ENCODE measurements at places on chromosomes 12 and 14.

DNA sequence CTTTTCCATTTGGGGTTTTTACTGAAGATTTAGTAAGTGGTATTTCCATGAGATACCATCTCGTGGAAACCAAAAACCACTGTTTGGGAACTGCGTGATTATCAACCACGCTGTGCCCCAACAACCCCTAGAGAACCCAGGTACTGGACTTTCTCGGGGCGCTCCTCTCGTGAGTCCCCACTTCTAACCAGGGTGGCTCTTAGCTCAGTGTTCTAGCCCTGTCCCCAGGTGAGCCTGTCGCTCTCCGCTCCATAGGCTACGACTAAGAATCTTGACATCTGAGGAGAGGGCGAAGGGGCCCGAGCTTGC is 686 bp downstream of the MCRS1 start:
- peak overlapping the region; percentile 99 for H3K4me3 ChIP-seq
- H3K4me1 ChIP-seq = peaks cover 42% of the 10 kb centered on the region
- peak overlapping the region; percentile 99 for H3K27ac ChIP-seq
- no peak for DNase-seq

GRCh38 chr14:58844544-58844943 is 206.8 kb downstream of the DACT1 start:
- H3K36me3 ChIP-seq = no peaks in the 10 kb centered on the region
- DNase-seq = no peak
- no peaks in the 10 kb centered on the region for H3K27me3 ChIP-seq
- no peak overlapping the region for H3K4me3 ChIP-seq
- H3K27ac ChIP-seq = no peak overlapping the region
- no peaks in the 10 kb centered on the region for H3K4me1 ChIP-seq

DNA sequence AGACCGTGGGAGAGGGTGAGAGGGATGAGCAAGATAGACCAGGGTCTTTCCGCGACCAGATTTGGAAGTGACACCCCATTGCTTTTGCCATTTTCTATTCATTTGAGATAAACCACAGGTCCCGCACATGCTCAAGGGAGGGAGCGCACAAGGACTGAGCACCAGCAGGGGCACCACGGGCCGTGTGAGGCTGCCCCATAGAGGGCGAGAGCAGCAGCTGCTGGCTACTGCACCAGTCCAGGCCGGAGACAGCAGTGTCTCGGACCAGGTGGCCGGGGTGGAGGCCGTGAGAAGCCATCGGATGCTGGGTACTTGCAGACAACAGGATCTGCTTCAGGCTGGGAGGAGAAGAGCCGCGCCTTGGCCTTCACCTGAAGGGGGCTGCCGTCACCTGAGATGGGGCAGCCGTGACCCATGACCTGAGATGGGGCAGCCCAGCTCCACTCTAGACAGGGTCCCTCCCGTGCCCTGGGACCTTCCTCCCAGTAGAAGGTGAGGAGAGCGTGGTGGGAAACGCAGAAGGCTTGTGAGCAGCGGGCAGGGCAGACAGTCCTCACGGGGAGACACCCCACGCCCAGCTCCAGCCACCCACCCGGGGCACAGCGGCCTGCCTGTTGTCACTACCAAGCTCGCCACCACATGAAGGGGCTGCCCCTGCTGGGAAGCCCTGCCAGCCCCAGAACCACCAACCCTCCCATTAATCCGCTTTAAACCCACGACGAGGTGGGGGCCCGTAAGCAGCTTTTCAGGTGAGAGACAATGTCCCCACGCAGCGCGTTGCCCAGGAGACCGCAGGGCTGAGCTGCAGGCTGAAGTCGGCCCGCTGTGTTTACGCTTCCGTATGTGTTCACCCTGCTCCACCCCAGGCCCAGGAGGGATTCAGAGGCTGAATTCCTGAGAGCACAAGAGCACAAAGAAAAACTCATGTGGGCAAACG is 61.7 kb upstream of the FBRSL1 start:
- H3K4me3 ChIP-seq = no peak overlapping the region
- H3K36me3 ChIP-seq = no peaks in the 10 kb centered on the region
- no peaks in the 10 kb centered on the region for H3K27me3 ChIP-seq
- peaks cover 5% of the 10 kb centered on the region for H3K4me1 ChIP-seq
- no peak overlapping the region for H3K27ac ChIP-seq
- no peak for DNase-seq

DNA sequence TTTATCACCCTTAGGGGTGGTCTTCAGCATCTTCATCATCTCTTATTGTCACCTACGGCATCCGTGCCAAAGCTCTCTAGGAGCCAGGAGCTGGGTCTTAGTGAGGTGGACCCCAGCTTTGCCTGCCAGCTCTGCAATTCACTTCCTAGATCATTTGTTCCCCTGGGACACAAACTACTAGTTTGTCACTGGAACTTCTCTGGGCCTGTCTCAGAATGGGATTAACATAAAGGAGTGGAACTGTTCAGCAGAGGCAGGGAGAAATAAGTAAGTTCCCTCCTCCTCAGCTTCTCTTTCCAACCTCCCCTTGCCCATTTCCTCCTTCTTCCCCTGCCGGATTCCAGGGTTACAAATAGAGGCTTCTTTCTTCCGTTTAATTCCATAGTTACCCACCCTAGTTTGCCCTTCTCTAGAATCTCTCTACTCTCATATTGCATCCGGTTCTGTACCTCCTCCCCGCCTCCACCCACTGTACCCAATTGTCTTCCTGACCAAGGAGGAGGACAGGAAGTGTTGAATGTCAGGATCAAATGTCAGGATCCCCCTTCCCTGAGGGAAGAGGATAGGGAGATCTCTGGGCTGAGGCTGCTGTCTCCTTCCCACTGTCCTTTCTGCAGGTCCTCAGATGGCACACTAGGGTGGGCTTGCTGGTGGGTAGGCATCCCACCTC is 25.0 kb downstream of the LARP4 start:
- peaks cover 7% of the 10 kb centered on the region for H3K4me1 ChIP-seq
- H3K36me3 ChIP-seq = peaks cover 29% of the 10 kb centered on the region
- H3K27me3 ChIP-seq = no peaks in the 10 kb centered on the region
- no peak for DNase-seq
- no peak overlapping the region for H3K4me3 ChIP-seq
- no peak overlapping the region for H3K27ac ChIP-seq

DNA sequence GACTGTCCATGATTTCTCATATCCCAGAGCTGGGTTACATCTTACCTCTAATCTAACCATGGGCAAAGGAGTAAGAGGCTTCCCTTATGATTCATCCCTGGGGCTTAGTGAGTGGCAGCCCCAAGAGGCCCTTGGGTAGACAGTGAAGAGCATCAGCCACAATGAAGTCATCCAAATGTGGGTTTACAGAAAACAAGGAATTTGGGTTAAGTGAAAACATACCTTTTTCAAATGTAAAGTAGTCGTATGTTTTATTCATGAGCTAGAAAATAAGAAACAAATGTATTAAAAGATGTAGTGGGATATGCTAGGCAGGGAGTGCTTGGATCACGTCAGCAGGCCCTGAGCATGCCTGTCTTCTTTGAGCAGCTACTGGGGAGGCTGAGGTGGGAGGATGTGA is 54.0 kb upstream of the ELK3 start:
- no peak for DNase-seq
- H3K27me3 ChIP-seq = no peaks in the 10 kb centered on the region
- no peak overlapping the region for H3K4me3 ChIP-seq
- H3K27ac ChIP-seq = no peak overlapping the region
- peaks cover 33% of the 10 kb centered on the region for H3K4me1 ChIP-seq

DNA sequence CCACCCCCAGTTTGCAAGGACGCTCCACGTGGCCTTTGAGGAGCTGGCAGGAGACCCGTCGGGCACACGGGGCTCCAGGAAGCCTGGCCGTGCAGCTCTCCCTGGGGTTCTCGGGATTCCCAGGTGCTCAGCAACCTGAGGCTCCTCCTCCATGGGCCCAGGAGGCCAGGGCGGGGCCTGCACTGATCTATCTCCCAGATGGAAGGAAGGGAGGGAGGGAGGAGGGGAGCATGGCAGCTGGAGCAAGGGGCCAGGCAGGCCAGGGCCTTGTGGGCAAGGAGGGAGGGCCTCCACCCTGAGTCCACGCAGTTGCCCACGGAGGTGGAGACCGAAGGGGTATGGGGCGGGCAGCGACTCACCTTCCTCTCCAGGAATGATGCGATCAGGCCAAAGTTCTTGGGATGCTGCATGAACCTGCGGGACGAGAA is 127.3 kb downstream of the RFLNA start:
- no peak overlapping the region for H3K4me3 ChIP-seq
- DNase-seq = no peak
- H3K27ac ChIP-seq = no peak overlapping the region
- H3K27me3 ChIP-seq = no peaks in the 10 kb centered on the region

DNA sequence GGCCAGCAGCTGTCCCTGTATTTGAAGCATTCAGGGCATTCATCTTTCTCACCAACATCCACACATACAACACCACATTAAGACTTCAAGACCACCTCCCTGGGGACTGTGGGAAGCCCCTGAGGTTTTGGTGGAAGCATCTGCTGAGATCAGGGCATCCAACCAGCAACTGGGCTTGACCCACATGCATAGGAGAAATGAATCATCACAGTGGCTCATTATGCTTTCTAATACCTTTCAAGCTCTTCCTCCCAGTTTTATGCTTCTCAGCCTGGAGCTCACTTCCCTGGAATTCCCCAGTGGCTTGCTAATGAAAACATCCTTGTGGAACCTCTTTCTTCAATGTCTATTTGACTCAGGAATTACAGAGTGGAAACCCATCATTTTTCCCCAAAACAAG is 21.4 kb upstream of the CMKLR1 start:
- no peaks in the 10 kb centered on the region for H3K4me1 ChIP-seq
- no peaks in the 10 kb centered on the region for H3K36me3 ChIP-seq
- no peak overlapping the region for H3K4me3 ChIP-seq
- H3K27me3 ChIP-seq = no peaks in the 10 kb centered on the region
- no peak overlapping the region for H3K27ac ChIP-seq
- no peak for DNase-seq

DNA sequence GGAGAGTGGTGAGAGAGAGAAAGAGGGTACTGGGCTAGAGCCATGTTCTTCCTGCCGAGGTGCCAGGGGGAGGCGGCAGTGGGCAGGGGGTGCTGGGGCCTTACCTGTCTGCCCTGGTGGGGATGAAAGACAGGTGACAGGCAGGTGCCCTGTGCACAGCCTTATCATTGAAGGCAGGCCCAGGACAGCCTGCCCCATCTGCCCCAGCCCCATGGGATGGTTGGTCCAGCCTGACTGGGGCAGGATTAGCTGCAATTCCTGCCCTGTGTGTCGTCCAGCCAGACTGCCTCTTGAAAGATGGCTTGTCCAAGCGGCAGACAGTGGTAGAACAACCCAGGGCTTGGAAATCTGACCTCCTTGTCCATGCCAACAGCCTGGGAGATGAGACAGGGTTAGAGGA is 67.2 kb downstream of the TSPAN11 start:
- no peaks in the 10 kb centered on the region for H3K36me3 ChIP-seq
- no peak overlapping the region for H3K27ac ChIP-seq
- no peak for DNase-seq
- no peaks in the 10 kb centered on the region for H3K27me3 ChIP-seq
- H3K4me3 ChIP-seq = no peak overlapping the region

DNA sequence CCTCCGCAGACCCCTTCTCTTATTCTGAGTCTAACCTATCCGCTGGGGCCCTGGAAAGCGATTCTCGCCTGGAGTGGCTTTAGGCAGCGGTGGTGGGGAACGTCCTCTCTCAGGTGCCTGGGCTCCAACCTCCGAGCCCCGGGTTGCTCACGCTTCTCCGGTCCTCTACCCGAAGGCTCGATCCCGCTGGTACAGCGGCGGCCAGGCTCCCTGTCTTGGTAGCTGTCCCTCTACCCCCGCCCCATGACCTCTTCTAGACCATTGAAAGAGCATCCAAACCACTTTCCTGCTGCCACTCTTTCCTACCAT is 505 bp upstream of the HEBP1 start:
- peaks cover 2% of the 10 kb centered on the region for H3K36me3 ChIP-seq
- H3K4me3 ChIP-seq = peak overlapping the region; percentile 82
- DNase-seq = no peak
- peaks cover 31% of the 10 kb centered on the region for H3K27me3 ChIP-seq
- H3K27ac ChIP-seq = peak overlapping the region; percentile 26

DNA sequence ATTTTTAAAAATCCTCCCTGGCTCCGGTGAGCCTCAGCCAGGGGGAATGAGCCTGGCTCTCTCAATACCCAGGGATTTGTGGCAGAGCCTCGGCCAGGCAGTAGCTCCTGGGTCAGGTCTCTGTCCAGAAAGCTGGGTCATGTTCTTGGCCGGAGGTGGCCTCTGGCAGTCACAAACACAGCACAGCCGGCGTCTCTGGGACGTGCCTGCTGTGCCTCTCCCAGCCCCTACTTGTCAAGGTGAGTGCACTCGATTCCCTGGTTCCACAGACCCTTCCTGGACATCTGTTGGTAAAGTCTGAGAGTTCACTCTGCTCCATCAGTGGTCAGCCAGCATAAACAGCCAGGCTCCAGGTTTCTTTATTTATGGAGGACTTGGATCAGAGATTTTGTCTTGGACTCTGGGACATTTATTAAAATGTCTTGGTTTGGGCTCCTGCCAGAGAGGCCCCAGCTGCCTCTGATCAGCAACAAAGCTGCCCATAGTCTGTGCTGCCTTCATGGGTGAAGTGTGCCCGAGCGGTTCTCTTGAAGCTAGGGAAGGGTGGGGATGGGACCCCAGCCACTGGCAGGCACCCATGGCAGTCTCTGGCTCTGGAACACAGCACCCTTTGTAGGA is 56.7 kb downstream of the DGLUCY start:
- no peak for DNase-seq
- H3K27ac ChIP-seq = no peak overlapping the region

GRCh38 chr12:66131067-66131688 is 628 bp upstream of the LLPH start:
- no peak for DNase-seq
- no peaks in the 10 kb centered on the region for H3K27me3 ChIP-seq
- peak overlapping the region; percentile 99 for H3K4me3 ChIP-seq

DNA sequence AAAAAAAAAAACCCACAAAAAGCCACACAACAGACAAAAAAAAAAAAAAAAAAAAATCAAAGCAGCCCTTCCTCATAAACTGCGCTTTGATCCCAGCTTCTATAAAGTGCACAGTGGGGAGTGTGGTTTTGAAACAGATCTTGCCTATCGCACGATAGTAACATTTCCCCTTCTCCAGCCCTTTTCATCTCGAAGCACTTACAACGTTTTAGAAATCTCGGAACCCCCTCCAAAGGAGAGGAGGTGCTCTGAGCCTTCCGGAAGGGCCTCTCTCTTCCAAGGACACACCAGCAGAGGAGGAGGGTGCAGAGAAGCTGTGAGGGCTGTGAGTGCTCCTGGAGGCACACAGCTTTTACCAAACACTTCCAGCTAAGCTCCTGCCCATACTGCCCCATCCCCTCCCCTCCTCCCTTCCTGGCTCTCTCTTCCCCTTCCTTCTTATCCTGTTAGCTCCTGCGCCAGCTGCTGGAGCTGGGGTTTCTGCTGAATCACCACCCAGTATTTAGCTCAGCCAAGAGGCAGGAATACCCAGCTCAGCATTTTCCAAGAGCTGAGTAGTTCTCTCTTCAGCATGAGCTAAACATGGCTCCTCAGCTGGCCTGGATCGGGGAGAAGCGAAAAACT is 28.4 kb downstream of the SLC7A8 start:
- H3K36me3 ChIP-seq = no peaks in the 10 kb centered on the region
- DNase-seq = no peak
- H3K4me3 ChIP-seq = no peak overlapping the region
- H3K4me1 ChIP-seq = peaks cover 12% of the 10 kb centered on the region

GRCh38 chr12:95201056-95201670 is 16.1 kb downstream of the FGD6 start:
- H3K36me3 ChIP-seq = no peaks in the 10 kb centered on the region
- no peak overlapping the region for H3K27ac ChIP-seq
- no peak overlapping the region for H3K4me3 ChIP-seq
- peaks cover 7% of the 10 kb centered on the region for H3K4me1 ChIP-seq
- no peaks in the 10 kb centered on the region for H3K27me3 ChIP-seq
